Anterior cingulate cortex (tissue), 58 donors: ENCODE measurements at places on chromosomes 4 and X.

DNA sequence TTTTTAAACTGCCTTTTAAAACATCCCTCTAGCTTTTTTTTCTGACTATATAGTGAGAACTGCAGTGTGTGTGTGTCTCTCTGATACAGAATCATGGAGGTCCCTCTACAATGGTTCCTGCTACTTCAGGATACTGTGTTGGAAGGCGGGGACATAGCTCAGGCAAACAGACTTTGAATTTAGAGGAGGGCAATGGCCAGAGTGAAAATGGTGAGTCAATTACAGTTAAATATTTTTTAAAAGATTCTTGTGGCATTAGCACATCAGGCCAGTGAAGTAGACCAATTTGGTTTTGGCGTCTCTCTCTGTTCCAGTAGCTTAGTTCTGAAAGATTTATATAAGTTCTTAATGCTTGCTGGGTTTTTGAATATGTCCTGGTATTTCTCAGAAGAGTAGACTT, 47.1 kb downstream of the ALG13 start:
- no peak for DNase-seq

DNA sequence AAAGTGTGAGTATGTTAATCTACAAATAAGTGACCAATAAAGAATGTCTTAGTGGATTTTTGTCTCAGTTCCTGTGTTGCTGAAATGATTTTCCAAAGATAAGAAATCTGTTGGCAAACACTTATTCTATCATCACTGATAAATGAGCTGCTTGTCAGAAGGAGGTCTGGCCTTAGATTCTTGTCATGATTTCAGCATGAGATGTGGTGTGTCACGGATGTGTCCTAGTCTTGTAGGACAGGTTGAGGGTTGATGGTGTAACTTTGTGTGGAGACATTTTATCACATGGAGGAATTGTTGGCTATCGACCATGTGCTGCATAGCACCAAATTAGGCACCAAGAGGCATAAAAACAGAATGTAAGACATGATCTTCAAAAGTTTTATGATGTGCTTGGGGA, 31.8 kb upstream of the LIMCH1 start:
- no peak for DNase-seq

DNA sequence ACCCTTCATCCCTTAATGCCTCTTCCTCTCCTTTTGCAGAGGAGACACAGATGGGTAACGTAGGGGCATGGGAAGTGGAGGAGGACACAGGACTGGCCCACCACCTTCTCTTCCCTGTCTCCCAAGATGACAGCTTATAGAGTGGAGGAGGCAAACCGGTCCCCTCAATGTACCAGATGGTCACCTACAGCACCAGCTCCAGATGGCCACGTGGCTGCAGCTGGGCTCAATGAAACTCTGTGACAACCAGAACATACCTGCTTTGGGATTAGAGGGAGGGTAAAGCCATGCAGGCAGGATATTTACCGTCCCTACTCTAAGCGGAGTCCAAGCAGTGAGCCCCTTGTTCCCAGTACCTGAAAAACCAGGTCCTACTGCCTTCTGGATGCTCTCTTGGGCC, 7.5 kb upstream of the KLHL15 start:
- no peak for DNase-seq

DNA sequence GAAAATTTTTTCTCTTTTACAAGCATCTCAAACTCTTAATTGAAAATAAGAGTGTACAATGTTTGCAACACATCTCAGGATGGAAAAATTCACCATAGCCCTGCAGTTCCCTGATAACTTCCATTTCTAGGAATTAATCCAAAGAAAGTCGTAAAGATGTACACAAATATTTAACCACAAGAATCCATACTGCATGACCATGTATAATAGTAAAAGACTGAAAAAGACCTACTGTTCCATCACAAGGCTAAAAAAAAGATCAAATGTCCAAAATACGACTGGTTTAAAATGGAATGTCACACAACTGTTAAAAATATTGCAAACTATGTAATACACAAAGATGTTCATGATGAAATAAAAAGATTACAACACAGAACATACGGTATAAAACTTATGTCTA, 32.1 kb downstream of the HUWE1 start:
- DNase-seq: no peak

GRCh38 chrX:77447653-77448569, 722 bp downstream of the FGF16 start:
- no peak for DNase-seq

DNA sequence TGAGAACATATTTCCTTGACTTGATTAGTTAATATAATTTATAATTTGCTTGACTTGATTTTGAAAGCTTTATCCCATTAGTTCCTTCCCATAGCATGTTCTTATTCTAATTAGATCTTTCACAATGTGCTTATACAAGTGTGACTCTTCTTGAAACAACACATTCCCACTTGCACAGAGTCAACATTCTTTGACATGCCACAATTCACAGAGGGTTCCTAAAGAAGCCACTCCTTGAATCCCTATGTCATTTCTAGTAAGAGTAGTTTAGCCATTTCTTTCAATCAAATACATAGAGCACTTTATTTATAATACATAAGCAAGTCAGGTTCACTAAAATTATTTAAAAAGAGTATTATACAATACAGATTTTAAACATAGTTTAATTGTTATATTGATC, 228.9 kb upstream of the GRID2 start:
- no peak for DNase-seq

DNA sequence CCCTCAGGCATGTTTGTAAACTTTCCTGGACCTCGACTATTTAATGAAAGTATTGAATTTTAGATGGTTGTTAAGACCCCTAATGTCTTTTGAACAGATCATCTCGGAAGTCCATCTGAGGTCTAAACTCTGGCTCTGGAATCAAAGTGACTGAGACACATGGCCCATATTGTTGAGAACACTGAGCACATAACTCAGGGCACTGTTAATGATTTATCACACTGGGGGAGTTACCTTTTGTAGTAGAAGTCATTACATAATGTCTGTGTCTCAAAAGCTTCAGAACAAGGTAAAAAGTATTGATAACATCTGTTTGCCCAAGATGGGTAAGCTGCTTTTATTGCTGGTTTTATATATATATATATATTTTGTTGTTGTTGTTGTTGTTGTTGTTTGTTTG, 103.4 kb upstream of the HS3ST1 start:
- no peak for DNase-seq

DNA sequence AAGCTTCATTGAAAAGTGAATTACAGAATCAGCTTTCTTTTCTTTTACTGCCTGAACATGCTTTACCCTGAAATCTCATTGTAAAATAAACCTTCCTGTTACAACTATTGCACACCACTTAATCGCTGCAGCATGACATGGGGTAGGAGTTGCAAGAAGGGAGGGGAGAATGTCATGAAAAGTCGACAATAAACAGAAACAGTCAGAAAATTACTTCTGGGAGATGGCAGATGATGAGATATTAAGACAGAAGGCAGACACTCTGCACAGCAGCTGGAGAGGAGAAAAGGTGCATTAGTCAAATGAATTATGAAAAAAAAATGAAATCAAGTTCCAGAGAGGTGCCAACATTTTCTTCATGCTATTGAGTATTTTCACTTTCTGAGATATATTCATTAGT, 287.7 kb downstream of the PCDH7 start:
- DNase-seq: no peak

- no peak for DNase-seq
Measured at GRCh38 chr4:183637461-183637860, 21.5 kb downstream of the RWDD4 start.

DNA sequence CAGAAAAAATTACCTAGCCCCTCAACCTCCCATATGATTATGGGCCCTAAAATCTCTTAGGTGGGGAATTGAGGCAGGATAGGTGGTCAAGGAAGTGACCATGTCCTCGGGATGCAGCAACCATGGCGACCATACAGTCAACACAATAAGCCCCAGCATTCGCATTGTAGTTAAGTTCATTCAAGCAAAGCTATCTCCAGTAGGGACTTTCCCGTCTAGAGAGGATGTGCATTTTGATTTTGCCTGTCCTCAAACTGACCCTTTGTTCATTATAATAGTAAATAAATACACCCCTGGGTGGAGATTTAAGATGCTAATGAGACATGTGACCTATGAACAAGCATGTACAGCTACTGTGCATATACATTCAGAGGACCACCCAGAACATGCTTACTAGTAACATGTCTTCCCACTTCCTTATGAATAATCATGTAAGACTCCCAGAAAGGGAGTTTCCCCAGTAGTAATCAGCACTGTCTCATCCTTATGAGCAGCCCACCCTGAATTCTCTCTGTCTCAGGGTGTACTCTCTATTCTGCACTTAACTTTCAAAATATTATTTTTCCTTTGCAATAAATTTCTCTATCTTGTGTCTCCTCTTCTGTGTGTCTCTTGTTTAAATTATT, 74.3 kb downstream of the NUDT11 start:
- DNase-seq: no peak

DNA sequence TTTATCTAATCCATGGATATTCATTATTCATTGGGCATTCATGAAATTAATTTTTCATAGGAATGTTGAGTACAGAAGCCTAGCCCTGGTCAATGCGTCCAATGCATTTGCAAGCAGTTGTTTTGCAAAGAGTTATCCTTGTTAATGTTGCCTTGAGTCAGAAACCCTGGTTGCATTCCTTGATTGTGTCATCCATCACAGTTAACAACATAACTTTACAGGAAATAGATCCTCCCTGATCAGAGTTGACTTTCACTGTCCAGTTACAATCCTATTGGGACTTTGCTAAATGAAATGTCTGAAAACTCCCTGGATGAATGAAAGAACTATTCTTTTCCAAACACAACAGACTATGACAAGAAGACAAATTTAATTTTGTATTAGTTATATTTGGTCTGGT, 924.3 kb upstream of the SLIT2 start:
- no peak for DNase-seq
